ENCODE measurements at places on chromosomes 13 and 19.

- no peak for DNase-seq
Observed at GRCh38 chr19:55241935-55242464, 13.4 kb upstream of the TMEM86B start.

DNA sequence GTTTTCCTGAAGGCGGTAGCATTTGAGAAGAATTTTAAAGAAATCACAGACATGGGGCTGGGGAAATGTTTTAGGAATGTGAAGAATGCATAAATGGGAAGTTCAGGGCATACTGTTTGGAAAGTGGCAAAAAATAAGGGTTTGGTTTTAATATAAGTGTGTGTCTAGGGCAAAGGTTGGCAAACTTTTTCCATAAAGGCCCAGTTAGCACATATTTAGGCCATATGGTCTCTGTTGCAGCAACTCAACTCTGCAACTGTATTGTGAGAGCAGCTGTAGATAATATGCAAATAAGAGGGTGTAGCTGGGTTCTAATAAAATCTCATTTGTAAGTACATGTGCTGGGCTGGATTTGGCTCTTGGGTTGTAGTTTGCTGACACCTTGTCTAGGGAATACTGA lies 521.9 kb downstream of the DIAPH3 start:
- no peak for DNase-seq

DNA sequence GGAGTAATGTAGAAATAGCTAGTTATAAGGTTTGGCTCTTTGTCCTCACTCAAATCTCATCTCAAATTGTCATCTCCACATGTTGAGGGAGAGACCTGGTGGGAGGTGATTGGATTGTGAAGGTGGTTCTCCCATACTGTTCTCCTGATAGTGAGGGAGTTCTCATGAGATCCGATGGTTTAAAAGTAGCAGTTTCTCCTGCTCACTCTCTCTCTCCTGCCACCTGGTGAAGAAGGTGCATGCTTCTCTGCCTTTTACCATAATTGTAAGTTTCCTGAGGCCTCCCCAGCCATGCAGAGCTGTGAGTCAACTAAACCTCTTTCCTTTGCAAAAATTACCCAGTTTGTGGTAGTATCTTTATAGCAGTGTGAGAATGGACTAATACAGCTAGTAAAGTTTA lies 849.4 kb downstream of the DACH1 start:
- DNase-seq = no peak

DNA sequence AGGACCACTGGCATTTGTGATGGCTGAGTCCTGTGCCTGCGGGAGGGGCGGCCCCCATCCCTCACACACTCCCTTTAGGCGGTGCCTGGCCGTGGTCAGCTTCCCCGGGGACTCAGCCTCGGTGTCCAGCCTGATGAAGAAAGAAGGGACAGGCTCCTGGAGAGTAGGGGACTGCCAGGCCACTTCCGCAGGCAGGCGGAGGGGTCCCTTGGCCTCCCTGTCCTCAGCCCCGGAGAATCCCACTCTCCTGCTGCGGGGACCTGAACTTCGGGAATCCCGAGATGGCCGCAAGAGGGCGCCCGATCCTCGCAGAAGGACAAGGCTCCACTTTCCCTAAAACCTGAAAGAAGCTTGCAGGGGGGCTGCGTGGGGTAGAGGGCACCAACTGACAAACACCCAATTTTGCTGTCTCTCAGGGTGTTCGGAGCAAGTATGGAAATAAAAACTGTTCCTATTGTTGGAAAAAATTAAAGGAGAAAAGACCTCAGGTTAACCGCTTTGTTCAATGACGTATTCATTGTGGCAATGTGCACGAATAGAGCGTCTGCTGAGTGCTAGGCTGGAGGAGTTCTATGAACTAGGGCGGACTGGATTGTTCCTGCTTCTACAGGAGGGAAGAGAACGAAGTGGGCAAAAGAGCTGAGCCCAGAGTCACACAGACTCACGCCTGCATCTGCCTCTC lies 297.3 kb downstream of the ZNF536 start:
- DNase-seq = peak; percentile 82

DNA sequence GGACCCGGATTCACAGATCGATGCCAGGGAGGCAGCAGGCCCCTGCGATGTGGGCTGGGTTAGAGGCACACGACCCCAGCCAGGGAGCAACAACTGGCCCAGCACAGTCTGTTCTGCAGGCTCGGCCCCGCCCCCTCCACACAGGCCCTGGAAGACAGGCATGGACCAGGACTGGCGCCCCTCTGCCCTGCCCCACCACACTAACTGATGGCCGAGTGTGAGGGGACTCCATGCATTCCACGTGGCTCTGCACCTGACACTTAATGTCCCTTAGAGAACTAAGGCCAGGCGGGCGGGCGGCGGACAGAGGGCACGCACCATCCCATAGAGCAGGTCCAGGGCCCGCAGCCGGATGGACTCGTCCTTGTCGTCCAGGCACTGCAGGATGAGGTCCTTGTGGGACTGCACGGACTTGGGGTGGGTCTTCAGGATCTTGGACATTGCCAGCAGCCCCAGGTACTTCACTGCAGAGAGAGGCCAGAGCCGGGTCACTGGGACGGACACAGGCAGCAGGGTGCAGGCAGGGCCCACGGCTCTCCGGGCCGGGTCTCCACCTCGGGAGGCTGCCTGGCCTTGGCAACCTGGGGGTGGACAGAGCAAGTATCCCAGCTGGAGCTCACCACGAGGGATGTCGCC lies 24.8 kb downstream of the IZUMO4 start:
- no peak for DNase-seq
